IgD-negative memory B cell (primary cell): ENCODE measurements at places on chromosomes 2 and 18. TPM values are rescaled to one million over a fixed set of nuclear protein-coding genes. Genes with fewer than 3 reads are reported as not detected.

The EHD3 gene
- polyA plus RNA-seq: 31.8 TPM

The VIL1 gene
- 0.28 TPM for polyA plus RNA-seq

The FOXI3 gene
- polyA plus RNA-seq: not detected

The SLC5A7 gene
- not detected for polyA plus RNA-seq

The SOX11 gene
- polyA plus RNA-seq: not detected

The FAM117B gene
- 21.6 TPM for polyA plus RNA-seq

The SAG gene
- polyA plus RNA-seq: not detected

The AFG3L2 gene
- 27.9 TPM for polyA plus RNA-seq

The C1D gene
- 35.9 TPM for polyA plus RNA-seq

The CCDC141 gene
- polyA plus RNA-seq: 15.4 TPM

The C18orf54 gene
- 0.99 TPM for polyA plus RNA-seq

The CYP26B1 gene
- polyA plus RNA-seq: not detected

The NR4A2 gene
- polyA plus RNA-seq: 22.7 TPM

The COL4A3 gene
- 6.2 TPM for polyA plus RNA-seq

The MYOM1 gene
- polyA plus RNA-seq: 2.4 TPM

The CCDC74B gene
- polyA plus RNA-seq: not detected

The SIX3 gene
- not detected for polyA plus RNA-seq

The TEX44 gene
- polyA plus RNA-seq: not detected

The MMADHC gene
- polyA plus RNA-seq: 106 TPM

The IL18RAP gene
- polyA plus RNA-seq: 0.55 TPM

The BBS5 gene
- 0.24 TPM for polyA plus RNA-seq

The LBX2 gene
- not detected for polyA plus RNA-seq

The D2HGDH gene
- polyA plus RNA-seq: 7.7 TPM

The PPP1R7 gene
- polyA plus RNA-seq: 94.7 TPM

The ESPNL gene
- polyA plus RNA-seq: 5.5 TPM

The GCKR gene
- polyA plus RNA-seq: not detected

The CSRNP3 gene
- polyA plus RNA-seq: not detected

The METAP1D gene
- polyA plus RNA-seq: 3.6 TPM

The WIPF1 gene
- 120 TPM for polyA plus RNA-seq

The ABCG8 gene
- not detected for polyA plus RNA-seq

The LHCGR gene
- polyA plus RNA-seq: not detected
